Activated CD4-positive, alpha-beta T cell treated with anti-CD3 and anti-CD28 coated beads, Interleukin-2, amount 50 U/mL, for 4 hours (primary cell): ENCODE measurements at places on chromosomes 7 and 10.

- no peak for DNase-seq
Measured at GRCh38 chr10:67487906-67488619, 207.9 kb downstream of the CTNNA3 start.

GRCh38 chr7:69276011-69276729 is 322.1 kb upstream of the AUTS2 start:
- DNase-seq, result no peak

- DNase-seq, result no peak
Measured at GRCh38 chr7:121579639-121580038, 183.5 kb upstream of the FAM3C start.

GRCh38 chr7:92635538-92635937 is 45.3 kb upstream of the FAM133B start:
- no peak for DNase-seq

DNA sequence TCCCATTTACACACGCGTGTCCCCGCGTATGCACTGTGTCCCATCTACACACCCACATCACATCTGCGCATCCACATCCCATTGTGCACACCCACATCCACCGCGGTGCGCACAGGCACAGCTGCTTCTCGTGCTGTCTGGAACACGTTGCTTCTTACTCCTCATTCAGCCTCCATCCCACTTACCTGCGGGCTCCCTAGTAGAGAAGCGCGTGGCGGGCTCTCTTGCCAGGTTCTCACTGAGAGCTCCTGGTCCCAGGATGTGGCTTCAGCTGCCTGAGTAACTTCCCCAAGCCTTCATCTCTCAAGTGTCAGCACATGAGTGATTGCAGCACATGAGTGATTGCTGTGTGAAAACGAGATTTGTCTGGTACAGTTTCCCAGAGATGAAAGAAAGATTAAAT is 117.8 kb downstream of the TRRAP start:
- no peak for DNase-seq

DNA sequence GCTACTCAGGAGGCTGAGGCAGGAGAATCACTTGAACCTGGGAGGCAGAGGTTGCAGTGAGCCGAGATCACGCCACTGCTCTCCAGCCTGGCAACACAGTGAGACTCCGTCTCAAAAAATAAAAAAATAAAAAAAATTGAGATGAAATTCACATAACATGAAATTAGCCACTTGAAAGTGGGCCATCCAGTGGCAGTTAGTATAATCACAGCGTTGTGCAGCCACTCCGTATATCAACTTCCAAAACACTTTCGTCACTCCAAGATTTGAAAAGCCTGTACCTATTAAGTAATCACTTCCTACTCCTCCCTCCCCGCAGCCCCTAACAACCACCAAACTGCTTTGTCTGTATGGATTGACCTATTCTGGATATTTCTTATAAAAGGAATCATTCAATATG is 20.7 kb upstream of the CACUL1 start:
- DNase-seq, result no peak

DNA sequence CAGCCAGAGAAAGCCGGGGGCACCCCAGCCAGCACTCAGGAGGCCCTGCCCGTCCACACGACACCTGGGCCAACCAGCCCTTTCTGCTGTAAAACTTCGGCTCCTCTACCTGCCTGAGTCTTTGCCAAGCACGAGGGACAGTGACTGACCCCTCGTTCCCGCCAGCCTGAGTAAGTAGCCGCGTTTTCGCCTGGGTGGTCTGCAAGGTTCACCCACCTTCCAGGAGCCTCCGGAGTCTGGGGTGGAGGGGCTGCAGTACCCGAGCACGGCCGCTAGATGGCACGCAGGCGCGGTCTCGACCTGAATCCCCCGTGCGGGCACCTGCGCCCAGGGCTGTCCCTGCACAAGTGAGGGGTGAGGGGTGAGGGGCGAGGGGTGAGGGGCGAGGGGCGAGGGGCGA is 192.7 kb downstream of the PTPRN2 start:
- no peak for DNase-seq

GRCh38 chr7:24025094-24025493 is 258.9 kb upstream of the NPY start:
- no peak for DNase-seq

DNA sequence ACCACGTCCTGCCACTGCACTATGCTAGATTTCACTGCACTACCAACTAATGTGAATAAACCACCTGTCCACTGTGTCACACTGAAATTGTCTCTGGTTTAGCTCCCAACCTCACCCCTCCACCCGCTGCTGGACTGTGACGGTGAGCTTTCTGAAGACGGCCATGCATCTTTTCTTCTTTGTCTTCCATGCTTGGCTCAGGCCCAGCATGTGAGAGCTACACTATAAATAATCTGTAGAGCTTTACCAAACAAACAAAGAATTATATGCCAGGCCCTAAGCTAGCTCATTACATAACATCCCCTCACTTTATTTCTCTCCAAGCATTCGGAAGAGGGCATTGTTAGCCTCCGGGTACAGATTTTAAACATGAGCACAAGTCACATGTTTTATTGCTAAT is 633.2 kb downstream of the TNS3 start:
- DNase-seq, result no peak

DNA sequence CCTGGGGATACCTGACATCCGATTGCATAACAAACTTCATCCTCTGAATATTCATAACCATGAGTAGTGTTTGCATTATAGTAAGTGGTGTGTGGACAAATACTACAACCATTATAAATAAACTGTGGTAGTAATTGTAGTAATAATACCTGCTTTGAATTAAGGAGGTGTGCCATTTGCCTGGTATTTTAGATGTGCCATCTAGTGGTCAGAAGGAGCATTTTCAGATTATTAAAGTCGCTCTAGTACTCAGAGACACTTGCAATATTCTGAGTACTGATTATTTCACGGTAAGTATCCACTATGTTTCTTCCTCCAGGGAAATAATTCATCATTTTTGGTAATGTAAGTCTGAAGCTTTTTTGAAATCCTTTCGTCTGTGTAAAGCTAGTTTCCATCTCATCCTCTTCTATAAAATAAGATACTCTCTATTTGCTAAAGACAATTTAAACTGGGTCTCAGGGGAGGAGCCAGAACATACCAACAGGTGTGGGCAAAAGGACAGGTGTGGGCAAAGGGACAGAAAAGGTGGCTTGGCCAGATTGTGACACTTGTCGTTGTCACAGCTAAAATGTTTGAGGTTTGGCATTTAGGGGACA is 115.3 kb upstream of the WDR11 start:
- DNase-seq, result no peak

DNA sequence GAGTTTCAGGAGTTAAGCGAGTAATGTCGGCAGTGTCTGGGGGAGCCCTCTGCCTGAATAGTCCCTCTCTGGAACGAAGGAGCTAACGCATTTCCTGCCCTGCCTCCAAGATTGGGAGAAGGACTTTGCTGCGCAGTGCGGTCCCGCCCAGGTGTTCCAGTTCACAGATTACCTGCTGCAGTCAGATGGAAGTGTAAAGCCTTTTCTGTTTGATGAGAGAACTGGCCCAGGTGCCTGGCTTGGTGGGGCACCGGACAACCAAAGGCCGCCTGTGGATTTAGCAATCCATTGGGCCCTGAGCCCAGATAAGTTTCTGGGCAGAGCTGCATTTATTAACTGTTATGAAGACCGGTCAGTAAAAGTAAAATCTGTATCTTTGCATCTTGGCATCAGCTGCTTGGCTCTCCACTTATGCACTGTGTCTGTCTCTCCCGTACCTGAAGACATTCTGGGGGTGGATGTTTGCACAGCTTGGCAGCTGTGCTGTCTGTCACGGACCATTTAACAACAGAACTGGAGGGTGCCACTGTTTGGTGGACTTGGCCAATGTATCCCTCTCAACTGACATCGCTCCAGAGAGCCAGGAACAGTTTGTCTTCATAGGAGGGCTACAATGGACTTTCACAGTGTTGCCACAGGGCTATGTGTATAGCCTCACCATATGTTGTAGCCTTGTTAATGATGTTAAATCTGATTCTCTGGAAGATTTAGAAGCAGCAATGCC is 654.7 kb upstream of the ZWINT start:
- no peak for DNase-seq

GRCh38 chr10:79340646-79341244 is 6.5 kb upstream of the PPIF start:
- DNase-seq, result no peak

DNA sequence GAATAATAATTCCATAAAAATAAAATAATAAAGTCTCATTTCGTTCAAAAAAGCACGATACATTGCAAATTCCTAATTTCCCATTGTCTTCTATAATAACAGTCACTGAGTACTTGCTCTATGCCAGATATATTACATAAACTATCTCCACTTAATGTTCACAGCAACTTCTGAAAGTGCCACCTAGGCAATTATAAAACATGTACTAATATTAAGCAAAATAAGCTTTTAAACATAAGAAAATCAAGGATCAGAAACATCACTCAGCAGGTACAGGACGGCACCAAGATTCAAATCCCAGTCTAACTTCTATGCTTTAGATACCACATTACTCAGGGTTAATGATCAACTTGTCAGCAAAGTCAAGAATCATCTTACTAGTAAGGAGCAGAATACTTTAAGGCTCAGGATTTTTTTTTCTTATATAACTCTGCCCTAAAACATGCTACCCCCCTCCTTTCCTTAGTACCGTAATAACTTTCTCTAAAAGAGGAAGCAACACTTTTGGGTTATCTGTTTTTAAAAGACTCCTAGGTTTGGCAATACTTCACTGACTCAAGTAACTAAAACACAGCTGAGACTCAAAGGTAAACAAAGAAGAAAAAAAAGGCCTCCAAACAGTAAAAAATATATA is 51.3 kb downstream of the USP6NL start:
- no peak for DNase-seq

- DNase-seq, result no peak
Measured at GRCh38 chr7:130356876-130357611, 12.4 kb downstream of the CPA5 start.

- DNase-seq, result no peak
Measured at GRCh38 chr10:3876350-3876962, 91.4 kb upstream of the KLF6 start.
